ENCODE measurements at places on chromosomes 13 and 19. TPM values are rescaled to one million over a fixed set of nuclear protein-coding genes. Genes with fewer than 3 reads are reported as not detected.

The PDE4A gene
- 2.9 TPM for total RNA-seq

The POU2F2 gene
- total RNA-seq, result 69.4 TPM

The IZUMO2 gene
- total RNA-seq, result not detected

The OVOL3 gene
- total RNA-seq, result 1.6 TPM

The ZNF66 gene
- total RNA-seq, result 9.3 TPM

The GJA3 gene
- 5.8 TPM for total RNA-seq

The ZNF628 gene
- 1.1 TPM for total RNA-seq

The CGB8 gene
- total RNA-seq, result not detected

The EHD2 gene
- total RNA-seq, result not detected

The ZNF556 gene
- total RNA-seq, result not detected

The ZNF880 gene
- 12.7 TPM for total RNA-seq

The AMER2 gene
- not detected for total RNA-seq

The ZNF460 gene
- 113 TPM for total RNA-seq

The PBX4 gene
- 0.25 TPM for total RNA-seq

The NAPSA gene
- total RNA-seq, result 2.3 TPM

The LPAR2 gene
- total RNA-seq, result 18.9 TPM

The MBD3L2B gene
- not detected for total RNA-seq

The ZNF253 gene
- total RNA-seq, result 6.5 TPM

The ZNF569 gene
- 16.1 TPM for total RNA-seq

The FBN3 gene
- not detected for total RNA-seq

The FAM83E gene
- 1.0 TPM for total RNA-seq

The CILP2 gene
- 0.15 TPM for total RNA-seq

The CEACAM1 gene
- 3.5 TPM for total RNA-seq

The RASGRP4 gene
- total RNA-seq, result 0.14 TPM

The SIX5 gene
- 2.6 TPM for total RNA-seq

The ETV2 gene
- total RNA-seq, result 0.75 TPM

The SIGLEC8 gene
- total RNA-seq, result not detected

The MAMSTR gene
- 0.58 TPM for total RNA-seq

The DIRAS1 gene
- total RNA-seq, result not detected

The CYP4F22 gene
- not detected for total RNA-seq

The TMEM238 gene
- total RNA-seq, result 8.0 TPM

The NLRP4 gene
- total RNA-seq, result 30.2 TPM

The GPR183 gene
- total RNA-seq, result 0.11 TPM

The CAB39L gene
- 51.9 TPM for total RNA-seq

All from Karpas-422 (cell line).